Renal cortical epithelial cell (primary cell): ENCODE measurements at places on chromosomes 13 and 19. TPM values are rescaled to one million over a fixed set of nuclear protein-coding genes. Genes with fewer than 3 reads are reported as not detected.

Gene ASPDH
- total RNA-seq, result not detected in 2 replicates

Gene PDE4C
- under 0.01 and 0.20 TPM in 2 replicates for total RNA-seq

Gene CDC42EP5
- total RNA-seq, result 4.7 and 26.7 TPM in 2 replicates

Gene KLHL26
- 2.3 and 13.9 TPM in 2 replicates for total RNA-seq

Gene SPIB
- not detected in 2 replicates for total RNA-seq

Gene SPC24
- 1.5 and 29.3 TPM in 2 replicates for total RNA-seq

Gene ZNF835
- total RNA-seq, result 0.69 and 2.0 TPM in 2 replicates

Gene TSC22D1
- 76.4 and 259 TPM in 2 replicates for total RNA-seq
